ENCODE measurements at places on chromosomes 16 and 17.

- DNase-seq, result no peak
Observed at GRCh38 chr17:45312477-45313420, 4.1 kb downstream of the MAP3K14 start.

DNA sequence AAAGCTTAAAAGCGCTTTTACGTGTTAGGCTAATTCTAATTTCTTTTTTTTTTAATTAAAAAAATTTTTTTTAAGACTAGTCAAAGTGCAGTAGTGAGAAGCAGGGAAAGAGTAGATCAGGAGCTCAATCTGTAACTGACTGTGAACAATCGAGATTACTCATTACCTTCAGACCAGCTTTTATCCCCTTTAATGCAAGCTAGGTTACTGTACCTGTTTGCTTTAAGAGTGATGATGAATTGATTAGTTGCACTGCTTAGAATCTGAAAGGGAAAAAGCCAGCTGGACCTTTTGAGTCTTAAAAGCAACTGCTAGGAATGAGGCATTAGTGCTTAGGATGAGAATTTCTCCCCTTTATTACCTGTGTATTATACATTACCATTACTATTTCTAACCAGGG lies 19.0 kb downstream of the PSMD11 start:
- no peak for DNase-seq

- no peak for DNase-seq
Observed at GRCh38 chr17:73419881-73420280, 108.1 kb upstream of the CDC42EP4 start.

- no peak for DNase-seq
Observed at GRCh38 chr17:63494300-63494928, 17.6 kb downstream of the ACE start.

DNA sequence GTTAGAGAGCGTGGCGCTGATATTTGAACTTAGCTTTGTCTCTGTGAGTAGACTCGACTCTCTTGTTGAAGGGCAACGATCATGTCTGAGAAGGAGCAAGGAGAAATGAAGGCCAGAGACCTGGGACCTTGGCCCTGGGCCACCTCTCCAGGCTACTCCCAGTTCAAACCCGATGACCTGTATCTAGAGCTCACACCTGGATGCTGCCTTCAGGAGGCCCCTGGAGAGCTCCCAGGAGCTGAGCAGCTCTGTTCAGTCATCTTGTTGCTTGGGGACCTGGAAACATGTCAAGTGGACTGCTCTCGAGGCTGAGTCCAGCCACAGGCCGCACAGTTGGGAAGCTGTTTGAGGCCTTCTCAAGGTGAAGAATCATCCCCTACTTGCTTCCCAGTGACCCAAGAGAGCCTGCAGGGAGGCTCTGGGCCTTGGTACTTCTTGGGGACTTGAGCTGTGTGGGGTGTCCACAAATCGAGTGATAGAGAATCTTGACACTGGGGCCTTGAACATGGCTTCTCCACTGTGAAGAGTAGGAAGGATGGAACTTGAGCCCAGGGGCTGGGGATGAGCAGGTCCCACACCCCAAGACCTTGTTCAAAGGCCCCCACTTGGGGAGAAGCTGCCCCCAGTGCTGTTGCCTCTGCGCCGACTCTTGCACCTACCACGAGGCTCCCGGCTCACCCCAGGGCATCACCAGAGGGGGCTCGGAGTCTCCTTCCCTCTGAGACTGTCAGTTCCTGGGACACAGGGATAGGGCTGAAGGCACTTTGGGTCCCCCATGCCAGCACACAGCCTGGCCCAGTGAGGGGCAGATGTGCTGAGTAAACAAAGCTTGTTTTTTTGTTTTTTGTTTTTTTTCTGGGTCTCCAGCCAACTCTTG lies 112.1 kb downstream of the IRX5 start:
- DNase-seq, result no peak

DNA sequence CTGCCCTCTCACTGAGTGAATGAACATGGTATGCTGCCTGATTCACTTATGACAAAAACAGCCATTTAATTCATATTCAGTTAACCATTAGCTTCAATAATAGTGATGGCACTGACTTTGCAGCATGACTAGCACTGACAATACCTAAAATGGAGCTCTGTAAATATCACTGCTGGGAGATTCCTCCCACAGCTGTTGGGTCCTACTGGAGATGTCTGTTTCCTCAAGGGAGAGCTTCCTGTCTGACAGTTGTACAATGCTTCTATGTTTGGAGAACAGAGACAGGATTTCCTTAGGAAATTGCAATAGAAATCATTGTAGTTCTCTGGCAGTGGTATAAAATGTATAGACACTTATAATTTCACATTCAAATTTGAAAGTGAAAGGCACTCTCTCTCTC lies 695.9 kb upstream of the CDH8 start:
- DNase-seq, result no peak

DNA sequence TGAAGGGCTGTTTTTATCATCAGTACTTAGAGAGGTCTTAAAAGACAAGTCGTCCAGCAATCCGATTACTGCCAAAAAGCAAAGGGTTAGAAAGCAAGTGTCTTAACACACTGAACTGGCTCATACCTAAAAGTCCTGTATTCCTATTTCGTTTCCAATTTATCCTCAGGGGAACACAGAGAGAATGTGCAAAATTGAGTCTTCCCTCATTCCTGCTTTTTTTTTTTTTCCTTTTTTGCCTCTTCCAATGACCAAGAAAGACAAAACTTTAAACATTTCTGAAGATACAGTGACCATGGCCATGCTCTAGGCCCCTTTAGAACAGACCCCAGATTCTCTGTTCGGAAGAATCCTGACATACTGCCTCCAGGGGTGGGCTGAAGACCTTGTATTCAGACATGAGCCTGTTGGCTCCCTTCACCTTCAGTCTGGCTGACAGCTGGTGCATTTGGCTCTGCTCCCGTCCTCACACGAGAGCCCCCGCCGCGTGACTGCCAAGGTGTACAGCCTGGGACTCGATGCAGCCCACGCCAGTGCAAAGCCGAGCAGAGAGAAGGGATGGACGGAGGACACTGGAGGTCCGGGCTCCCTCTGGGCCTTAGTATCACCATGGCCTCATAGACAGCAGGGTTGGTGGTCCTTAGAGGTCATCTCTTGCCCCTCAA lies 47.0 kb downstream of the COTL1 start:
- DNase-seq, result no peak

GRCh38 chr17:17118399-17118798 lies 76.1 kb downstream of the MPRIP start:
- DNase-seq, result no peak

DNA sequence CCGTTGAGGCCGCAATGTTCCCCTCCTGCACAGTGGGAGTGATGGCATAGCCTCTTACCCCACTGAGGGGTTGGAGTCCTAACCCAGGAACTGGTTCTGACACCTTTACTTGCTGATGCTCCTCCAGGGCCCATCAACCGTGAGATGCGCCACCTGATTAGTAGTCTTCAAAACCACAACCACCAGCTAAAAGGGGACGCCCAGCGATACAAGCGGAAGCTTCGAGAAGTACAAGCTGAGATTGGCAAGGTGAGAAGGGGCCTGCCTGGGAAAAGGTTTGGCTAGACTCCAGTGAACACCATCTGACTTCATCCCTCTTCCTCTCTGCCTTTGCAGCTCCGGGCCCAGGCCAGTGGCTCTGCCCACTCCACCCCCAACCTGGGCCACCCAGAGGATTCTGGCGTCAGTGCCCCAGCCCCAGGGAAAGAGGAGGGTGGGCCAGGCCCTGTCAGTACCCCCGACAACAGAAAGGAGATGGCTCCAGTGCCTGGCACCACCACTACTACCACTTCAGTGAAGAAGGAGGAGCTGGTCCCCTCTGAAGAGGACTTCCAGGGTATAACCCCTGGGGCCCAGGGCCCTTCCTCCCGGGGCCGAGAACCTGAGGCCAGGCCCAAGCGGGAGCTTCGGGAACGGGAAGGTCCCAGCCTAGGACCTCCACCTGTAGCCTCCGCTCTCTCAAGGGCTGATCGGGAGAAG lies 5.8 kb downstream of the RNF40 start:
- DNase-seq, result no peak

DNA sequence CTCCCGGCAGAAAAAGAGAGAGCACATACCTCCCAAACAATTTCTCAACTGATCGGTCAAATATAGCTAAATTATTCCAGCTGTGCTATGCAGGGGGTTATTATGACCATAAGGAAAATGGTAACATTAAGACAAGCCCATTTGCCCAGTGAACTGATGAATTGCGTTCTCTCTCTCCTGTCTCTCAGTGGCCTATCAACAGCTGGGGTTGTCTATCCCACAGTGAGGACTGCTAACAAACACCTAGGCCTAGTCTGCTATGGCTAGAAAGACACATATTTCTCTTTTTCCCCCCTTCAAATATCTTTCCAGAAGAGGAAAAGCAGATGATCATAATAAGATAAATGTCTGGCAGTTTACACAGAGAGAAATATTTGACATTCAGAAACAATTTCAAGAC lies 263.8 kb upstream of the ELAC2 start:
- no peak for DNase-seq

- no peak for DNase-seq
Observed at GRCh38 chr17:80937462-80938381, 53.9 kb upstream of the CHMP6 start.

GRCh38 chr17:2125013-2125535 lies 70.2 kb downstream of the HIC1 start:
- no peak for DNase-seq

DNA sequence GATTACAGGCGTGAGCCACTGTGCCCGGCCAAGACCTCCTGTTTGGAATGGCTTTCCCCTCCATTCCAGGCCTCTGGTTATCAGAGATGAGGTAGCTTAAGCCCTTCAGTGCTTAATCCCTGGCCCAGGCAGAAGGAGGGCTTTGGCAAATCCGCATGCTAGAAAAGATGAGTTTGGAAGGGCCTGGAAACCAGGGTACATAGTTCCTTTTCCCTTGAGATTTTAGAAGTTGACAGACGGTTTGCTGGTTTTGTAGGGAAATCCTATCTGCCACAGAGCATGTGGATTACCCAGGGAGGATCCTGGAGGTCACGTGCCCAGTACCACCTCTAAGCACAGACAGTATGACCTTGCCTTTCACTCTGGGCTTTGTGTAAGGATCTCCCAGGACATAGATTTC lies 114.7 kb upstream of the CACNG3 start:
- no peak for DNase-seq

- no peak for DNase-seq
Observed at GRCh38 chr17:20944014-20944865, 98.6 kb downstream of the USP22 start.

- no peak for DNase-seq
Observed at GRCh38 chr16:27544671-27545070, 5.0 kb downstream of the GTF3C1 start.

GRCh38 chr17:28910534-28910933 lies 7.7 kb upstream of the DHRS13 start:
- DNase-seq, result no peak

GRCh38 chr16:88754912-88755744 lies 29.9 kb downstream of the PIEZO1 start:
- no peak for DNase-seq

GRCh38 chr17:81076141-81076679 lies 41.3 kb downstream of the BAIAP2 start:
- DNase-seq, result no peak

- no peak for DNase-seq
Observed at GRCh38 chr16:75029854-75030253, 31.0 kb downstream of the ZNRF1 start.

DNA sequence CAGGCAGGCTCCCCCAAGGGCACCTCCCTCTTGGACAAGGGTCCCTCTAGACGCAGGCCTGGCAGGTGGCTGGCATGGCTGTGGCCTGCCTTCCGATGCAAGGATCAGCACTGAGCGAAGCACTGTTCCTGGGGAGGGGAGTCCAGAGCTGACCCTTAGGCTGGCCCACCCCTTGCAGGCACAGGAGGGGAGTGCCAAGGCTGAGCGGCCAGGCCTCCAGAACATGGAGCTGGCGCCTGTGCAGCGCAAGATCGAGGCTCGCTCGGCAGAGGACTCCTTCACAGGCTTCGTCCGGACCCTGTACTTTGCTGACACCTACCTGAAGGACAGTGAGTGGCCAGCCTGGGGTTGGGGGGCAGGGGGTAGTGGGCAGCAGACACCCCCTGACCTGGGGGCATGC lies 16.8 kb upstream of the MYO15B start:
- no peak for DNase-seq

- no peak for DNase-seq
Observed at GRCh38 chr17:46144246-46144645, 49.0 kb downstream of the KANSL1 start.

GRCh38 chr17:80516171-80516932 lies 28.3 kb upstream of the RPTOR start:
- DNase-seq, result no peak

GRCh38 chr16:69563605-69564580 lies 1.9 kb upstream of the NFAT5 start:
- DNase-seq, result no peak

DNA sequence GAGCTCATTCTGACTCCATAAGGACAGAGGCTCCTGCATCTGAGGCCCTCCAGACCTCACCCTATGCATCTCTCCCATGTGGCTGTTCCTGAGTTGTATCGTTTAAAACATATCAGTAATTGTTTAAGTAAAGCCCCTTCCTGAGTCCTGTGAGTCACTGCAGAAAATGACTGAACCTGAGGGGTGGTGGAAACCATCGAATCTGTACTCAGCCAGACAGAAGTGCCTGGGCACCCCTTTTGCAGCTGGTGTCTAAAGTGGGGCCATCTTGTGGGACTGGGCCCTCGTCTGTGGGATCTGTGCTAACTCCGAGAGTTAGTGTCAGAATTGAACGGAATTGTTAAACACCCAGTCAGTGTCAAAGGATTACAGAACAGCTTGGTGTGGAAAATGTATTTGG lies 25.4 kb downstream of the CMTM3 start:
- DNase-seq, result no peak

DNA sequence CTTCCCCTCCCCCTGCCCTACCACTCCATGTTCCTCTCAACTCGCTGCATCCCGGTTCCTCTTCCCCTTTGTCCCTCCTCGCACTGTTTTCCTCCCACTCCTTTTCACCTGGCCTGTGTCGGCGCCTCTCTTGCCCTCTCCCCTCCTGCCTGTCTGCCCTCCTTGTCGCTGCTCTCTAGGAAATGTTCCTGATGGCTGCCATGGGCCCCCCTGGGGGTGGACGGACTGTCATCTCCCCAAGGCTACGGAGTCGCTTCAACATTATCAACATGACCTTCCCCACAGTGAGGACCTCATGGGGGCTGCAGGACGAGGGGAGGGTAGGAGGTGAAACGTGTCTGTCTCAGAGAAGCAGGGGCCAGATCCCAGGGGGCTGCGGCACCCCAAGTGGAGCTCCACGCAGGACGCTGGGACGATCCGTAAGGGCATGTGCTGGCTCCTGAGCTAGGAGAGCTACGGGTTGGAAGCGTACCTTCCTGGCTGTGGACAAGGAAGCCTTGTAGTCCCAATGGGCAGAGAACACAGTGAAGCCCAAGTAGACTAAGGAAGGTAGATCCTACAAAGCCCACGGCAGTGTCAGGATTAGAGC lies 39.8 kb upstream of the KDM6B start:
- DNase-seq, result no peak

- no peak for DNase-seq
Observed at GRCh38 chr16:63606778-63607177, 1515.1 kb downstream of the CDH11 start.

- DNase-seq, result no peak
Observed at GRCh38 chr16:14505846-14506245, 124.2 kb downstream of the PARN start.

DNA sequence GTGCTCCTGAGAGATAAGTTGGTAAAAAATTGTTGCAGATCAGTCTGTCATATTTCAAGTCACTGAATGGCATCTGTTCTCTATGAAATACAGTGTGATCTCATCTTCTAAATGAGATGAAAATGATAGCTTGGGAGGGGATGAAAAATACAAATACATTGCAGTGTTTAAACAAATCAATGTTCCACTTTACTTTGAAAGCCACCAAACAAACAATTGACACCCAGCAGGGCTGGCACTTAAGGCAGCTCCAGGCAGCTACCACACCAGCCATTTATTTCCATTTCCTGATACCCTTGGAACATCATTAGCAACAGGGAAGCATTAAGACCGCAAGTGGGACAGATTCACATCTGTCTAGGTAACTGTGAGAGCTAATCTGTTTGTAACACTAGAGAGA lies 827.6 kb upstream of the KIF2B start:
- no peak for DNase-seq
